Tibial artery (tissue), 4 donors: ENCODE measurements at places on chromosomes 6 and 20.

DNA sequence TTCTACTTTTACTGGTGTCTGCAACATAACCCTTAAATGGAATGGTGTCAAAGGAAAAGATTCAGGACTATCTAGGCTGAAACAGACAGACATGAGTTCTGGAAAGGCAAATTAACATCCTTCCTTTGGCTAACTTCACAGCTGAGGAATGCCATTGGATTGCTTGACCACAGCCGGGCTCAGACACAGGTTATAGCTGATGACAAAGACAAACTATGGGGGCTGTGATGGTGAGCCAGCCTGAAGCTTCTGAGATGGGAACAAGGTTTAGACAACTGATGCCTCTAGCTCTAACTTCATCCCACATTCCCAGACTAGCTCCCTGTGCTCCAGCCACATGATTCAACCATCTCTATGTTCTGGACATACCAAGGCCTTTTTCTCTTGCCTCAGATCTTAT is 15.3 kb downstream of the POLR1C start:
- no peak overlapping the region for H3K27ac ChIP-seq
- no peaks in the 10 kb centered on the region for H3K4me1 ChIP-seq
- no peaks in the 10 kb centered on the region for H3K27me3 ChIP-seq
- H3K4me3 ChIP-seq: no peak overlapping the region

GRCh38 chr6:55974688-55975087 is 99.3 kb upstream of the BMP5 start:
- no peak overlapping the region for H3K4me3 ChIP-seq
- H3K4me1 ChIP-seq: no peaks in the 10 kb centered on the region
- no peaks in the 10 kb centered on the region for H3K36me3 ChIP-seq
- no peak overlapping the region for H3K27ac ChIP-seq
- H3K27me3 ChIP-seq: no peaks in the 10 kb centered on the region

- H3K27me3 ChIP-seq: no peaks in the 10 kb centered on the region
- no peaks in the 10 kb centered on the region for H3K36me3 ChIP-seq
- H3K4me3 ChIP-seq: no peak overlapping the region
- no peaks in the 10 kb centered on the region for H3K4me1 ChIP-seq
- H3K27ac ChIP-seq: no peak overlapping the region
Observed at GRCh38 chr6:90483116-90483839, 103.6 kb downstream of the MAP3K7 start.

DNA sequence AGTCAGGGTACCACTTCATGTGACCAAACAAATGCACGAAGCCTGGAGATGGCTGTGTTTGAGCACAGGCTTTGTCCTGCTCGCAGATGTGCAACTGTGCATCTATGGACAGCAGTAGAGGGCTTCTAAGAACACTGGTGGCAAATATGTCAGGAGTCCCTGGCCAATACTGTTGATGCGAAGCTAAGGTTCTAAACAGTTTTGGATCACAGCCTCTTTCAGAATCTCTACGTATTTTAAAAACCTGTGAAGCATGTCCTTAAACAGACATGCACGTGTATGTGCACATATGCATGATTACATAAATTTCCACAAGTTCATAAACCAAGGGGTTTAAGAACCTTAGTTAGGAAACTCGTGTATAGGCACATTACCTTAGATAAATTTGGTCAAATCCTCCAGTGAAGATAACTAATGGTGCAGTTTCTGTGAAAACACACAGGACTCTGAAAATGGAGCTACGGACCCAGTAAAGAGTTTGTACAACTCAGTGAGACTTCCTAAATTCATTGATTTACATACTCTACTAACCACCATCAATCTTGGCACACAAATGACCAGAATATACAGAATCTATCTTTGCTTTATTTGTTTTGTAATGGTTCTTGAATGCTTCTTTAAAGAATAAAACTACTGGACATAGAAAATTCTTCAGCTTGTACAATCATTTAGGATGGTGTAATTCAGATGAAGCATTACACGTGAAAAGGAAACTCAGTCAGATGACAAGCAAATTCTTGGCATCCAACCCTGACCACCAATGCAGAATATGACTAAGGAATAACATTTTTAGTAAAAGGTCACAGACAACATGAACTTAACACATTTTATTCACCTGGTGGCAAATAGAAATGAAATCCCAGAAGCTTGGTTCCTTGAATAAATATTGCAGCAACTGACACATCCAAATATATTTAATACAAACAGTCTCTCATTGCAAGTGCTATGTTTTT is 27.4 kb downstream of the KCNQ5 start:
- H3K27ac ChIP-seq: peak overlapping the region; percentile 1
- peaks cover 47% of the 10 kb centered on the region for H3K4me1 ChIP-seq
- no peaks in the 10 kb centered on the region for H3K36me3 ChIP-seq
- DNase-seq: no peak
- H3K4me3 ChIP-seq: no peak overlapping the region
- no peaks in the 10 kb centered on the region for H3K27me3 ChIP-seq

DNA sequence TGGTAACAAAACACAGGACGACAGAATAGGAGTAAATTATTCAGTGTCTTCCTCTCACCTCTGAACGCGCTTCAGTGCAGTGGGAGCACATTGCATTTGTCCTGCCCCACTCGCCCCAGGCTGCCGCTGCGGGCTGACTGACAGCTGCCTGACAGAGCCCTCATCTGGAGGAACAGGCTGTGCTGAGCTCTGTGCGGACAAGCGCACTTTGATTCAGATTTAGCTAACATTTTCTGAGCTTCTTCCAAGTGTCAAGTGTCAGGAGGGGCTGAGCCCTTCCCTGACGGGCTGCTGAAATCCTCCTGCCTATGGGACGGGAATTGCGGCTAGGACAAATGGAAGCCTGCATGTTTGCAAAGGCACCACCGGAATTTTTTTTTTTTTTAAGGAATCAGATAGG is 383.0 kb upstream of the CDH4 start:
- H3K27me3 ChIP-seq: peaks cover 4% of the 10 kb centered on the region
- no peak overlapping the region for H3K27ac ChIP-seq
- no peak overlapping the region for H3K4me3 ChIP-seq
- DNase-seq: no peak
- no peaks in the 10 kb centered on the region for H3K4me1 ChIP-seq
- H3K36me3 ChIP-seq: no peaks in the 10 kb centered on the region

DNA sequence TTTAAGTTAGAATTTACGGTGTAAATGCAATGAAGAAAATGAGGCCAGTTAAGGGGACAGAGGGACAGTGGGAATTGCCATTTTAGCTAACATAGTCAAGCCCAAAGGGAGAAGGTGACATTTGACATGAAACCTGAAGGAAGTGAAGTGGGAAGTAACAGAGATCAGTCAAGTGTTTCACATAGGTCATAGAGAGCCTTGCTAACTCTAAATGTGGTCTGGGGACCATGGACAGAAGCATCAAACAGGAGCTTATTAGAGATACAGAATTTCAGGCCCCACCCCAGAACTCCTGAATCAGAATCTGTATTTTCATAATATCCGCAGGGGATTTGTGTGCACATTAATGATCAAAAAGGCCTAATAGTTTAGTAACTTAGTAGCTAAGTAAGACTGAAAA is 393.7 kb downstream of the FRK start:
- H3K27ac ChIP-seq: no peak overlapping the region
- H3K4me1 ChIP-seq: no peaks in the 10 kb centered on the region
- H3K27me3 ChIP-seq: no peaks in the 10 kb centered on the region
- H3K4me3 ChIP-seq: no peak overlapping the region
- DNase-seq: no peak

- no peak overlapping the region for H3K4me3 ChIP-seq
- no peak overlapping the region for H3K27ac ChIP-seq
- no peaks in the 10 kb centered on the region for H3K4me1 ChIP-seq
- H3K27me3 ChIP-seq: no peaks in the 10 kb centered on the region
Observed at GRCh38 chr20:48892891-48893290, 28.6 kb upstream of the ARFGEF2 start.

DNA sequence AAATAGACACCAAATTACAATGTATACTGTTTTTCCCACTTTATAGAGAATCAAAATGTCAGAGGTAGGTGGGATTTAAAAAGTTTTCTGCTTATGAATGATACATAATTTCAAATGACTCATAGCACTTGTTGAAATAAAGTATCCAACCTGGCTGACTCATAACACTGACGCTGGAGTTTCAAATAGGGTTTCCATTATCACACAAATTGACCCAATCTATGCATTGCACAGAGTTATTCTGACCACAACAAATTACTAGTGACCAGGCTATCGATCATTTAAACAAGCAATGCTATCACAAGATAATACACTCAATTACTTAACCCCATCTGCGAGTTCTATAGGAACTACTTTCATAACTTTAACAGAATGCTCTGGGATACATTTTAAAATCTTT is 31.9 kb upstream of the PRELID3B start:
- no peak overlapping the region for H3K4me3 ChIP-seq
- no peaks in the 10 kb centered on the region for H3K36me3 ChIP-seq
- DNase-seq: no peak
- peaks cover 35% of the 10 kb centered on the region for H3K27me3 ChIP-seq
- H3K27ac ChIP-seq: no peak overlapping the region

DNA sequence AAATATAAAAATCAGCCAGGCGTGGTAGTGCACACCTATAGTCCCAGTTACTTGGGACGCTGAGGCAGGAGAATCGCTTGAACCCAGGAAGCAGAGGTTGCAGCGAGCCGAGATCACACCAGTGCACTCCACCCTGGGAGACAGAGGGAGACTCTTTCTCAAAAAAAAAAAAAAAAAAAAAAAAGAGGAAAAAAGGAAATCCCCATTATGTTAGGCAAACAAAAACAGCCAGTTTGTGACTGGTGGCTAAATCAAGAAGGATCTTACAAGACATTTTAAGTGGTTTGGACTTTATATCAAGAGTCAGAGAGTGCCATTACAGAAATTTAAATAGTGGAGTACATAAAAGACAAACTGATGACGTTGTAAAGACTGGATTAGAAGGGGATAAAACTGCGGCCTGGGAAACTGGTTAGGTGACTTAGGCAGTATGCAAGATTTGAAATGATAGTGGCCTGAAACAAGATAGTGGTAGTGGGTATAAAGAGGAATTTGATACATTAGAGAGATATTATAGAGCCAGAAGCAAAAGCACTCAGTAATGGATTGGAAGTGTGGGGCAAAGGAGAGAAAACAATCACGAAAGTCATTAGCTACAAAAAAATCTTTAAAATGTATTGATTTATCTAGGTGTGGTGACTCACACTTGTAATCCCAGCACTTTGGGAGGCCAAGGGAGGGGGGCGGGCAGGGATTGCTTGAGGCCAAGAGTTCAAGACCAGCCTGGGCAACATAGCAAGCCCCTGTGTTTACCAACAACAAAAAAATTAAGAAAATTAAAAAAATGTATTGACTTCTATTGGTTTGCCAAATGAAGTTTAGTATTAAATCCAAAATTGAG is 1.7 kb upstream of the MYO6 start:
- H3K4me1 ChIP-seq: peaks cover 20% of the 10 kb centered on the region
- no peak overlapping the region for H3K4me3 ChIP-seq
- H3K36me3 ChIP-seq: no peaks in the 10 kb centered on the region
- no peak for DNase-seq
- H3K27me3 ChIP-seq: no peaks in the 10 kb centered on the region

DNA sequence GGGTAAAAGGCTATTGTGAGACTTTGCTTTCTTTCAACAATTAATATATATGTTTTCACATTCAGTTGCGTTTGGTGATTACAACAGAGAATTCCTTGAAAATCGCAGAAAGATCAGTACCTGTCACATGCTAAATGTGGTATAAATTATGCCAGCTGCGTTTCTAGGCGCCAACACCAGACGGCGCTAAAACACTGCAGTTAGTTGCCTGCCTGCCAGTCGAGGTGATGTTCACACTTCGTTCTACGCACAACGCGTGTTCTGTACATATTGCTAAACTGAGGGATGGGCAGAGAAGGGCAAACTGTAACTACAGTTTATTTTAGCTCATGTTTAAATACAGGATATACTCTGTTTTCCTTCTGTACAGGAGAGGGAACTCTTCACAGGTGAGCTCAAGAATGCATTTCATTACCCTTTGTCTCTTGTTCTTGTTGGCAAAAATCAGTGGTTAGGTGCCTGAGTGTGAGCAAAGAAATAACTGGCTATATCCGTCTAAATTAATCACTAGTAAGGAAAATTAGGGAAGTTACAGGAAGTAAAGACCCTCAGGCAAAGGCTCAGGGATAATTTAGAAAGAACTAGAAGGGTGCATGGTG is 100.1 kb upstream of the RGS17 start:
- no peaks in the 10 kb centered on the region for H3K36me3 ChIP-seq
- H3K4me3 ChIP-seq: no peak overlapping the region
- no peak for DNase-seq
- no peaks in the 10 kb centered on the region for H3K4me1 ChIP-seq

- H3K27ac ChIP-seq: no peak overlapping the region
- no peaks in the 10 kb centered on the region for H3K36me3 ChIP-seq
- peak; percentile 43 for DNase-seq
Observed at GRCh38 chr6:132768051-132768517, 10.4 kb upstream of the VNN2 start.

DNA sequence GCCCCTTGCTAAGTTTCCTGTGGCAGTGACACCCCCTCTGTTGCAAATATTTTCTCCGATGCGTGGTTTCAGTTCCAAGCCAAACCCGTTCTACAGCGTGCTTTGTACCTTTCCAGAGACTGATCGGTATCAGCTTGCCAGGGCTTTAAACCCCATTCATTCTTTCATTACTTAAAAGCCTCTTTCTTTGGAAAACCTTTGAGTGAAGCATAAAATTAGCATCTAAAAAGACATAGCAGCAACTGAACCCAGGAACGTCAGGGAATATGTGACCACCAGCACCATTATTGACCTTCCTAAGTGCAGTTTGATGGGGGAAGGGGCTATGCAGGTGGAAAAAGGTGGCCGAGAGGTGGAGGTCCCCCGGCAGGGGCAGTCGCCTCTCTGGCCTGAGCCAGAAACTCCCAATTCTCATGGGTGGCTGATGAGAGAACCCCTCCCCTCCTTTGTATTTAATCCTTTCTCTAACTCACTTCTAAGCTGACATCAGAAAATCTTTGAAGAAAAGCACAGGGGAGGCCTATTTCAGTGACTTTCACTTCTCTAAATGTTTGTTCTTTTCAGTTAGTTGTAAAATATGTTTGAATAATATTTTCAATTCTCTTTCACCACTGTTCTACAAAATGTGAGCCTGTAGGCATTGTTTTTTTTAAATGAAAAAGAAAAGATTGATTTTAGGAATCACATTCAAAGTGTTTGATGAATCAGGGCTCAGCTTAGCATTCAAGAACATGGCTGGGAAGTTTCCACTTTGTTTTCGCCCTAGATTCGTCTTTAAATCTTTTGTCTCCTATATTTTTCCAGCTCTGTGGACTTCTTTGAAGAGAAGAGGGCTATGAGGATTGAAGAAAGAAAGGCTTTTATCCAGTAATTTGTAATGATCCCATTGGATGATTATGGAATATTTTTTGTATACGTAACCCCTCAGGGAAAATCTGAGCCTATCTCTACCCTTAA is 89.2 kb downstream of the RSPH3 start:
- no peaks in the 10 kb centered on the region for H3K36me3 ChIP-seq
- no peak overlapping the region for H3K4me3 ChIP-seq
- H3K4me1 ChIP-seq: peaks cover 4% of the 10 kb centered on the region
- H3K27me3 ChIP-seq: no peaks in the 10 kb centered on the region
- no peak overlapping the region for H3K27ac ChIP-seq

- H3K27ac ChIP-seq: no peak overlapping the region
- no peaks in the 10 kb centered on the region for H3K36me3 ChIP-seq
- no peak overlapping the region for H3K4me3 ChIP-seq
- no peak for DNase-seq
Observed at GRCh38 chr6:11324453-11325015, 92.1 kb upstream of the NEDD9 start.
